Neural progenitor cell (in vitro differentiated cells): ENCODE measurements at places on chromosomes 16 and 17.

DNA sequence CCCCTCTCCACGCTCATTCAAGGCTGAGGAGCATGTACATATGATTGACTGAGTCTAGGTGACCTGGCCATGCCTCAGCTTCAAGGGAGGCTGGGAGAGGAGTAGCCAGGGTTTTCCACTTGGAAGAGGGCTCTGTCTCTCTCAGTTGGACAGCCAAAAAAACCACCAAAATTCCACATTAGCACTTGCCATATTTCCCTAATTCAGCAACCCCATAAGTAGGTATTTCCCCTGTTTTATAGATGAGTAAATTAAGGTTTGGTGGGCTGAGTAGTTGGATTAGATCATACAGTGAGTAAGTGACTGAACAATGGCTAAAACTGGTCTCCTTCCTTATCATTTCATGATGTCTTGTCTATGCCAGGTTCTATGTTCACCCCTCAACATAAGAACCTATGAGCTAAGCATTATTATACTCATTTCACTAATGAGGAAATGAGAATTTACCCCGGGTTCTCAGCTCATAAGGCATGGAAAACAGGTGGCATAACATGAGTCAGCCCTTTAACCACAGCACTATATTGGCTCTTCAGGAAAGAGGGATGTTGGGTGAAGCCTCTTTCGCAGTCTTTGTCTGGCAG is 68.0 kb upstream of the GAS7 start:
- no peak for DNase-seq

DNA sequence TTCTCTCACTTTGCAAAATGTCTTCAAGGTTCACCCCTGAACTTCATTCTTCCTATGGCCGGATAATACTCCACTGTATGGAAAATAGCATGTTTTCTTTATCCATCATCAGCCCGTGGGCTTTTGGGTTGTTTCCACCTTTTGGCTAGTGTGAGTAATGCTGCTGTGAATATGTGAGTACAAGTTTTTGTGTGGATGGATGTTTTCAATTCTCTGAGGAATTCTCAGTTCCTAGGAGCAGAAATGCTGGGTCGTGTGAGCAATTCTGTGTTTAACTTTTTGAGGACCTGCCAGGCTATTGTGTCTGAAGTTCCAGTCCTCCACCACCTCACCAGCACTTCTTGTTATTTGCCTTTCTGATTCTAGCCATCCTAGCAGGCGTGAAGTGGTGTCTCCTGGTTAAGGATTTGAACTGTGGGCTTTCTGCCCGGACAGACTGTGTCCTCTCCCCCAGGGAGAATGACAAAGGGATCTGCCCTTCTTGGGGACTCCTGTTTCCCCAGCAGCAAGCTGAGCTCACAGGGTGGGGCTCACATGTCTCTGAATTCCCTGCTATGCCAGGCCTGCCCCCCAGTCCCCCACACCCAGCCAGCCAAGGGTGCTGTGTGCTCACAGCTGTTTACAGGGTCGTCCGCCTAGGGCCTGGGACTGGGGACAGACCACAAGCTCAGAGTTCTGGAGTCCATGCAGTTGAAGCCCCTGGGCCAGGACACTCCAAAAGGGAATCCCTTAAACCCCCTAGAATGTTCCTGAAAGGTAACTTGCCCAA is 92.2 kb upstream of the CIBAR2 start:
- no peak for DNase-seq

DNA sequence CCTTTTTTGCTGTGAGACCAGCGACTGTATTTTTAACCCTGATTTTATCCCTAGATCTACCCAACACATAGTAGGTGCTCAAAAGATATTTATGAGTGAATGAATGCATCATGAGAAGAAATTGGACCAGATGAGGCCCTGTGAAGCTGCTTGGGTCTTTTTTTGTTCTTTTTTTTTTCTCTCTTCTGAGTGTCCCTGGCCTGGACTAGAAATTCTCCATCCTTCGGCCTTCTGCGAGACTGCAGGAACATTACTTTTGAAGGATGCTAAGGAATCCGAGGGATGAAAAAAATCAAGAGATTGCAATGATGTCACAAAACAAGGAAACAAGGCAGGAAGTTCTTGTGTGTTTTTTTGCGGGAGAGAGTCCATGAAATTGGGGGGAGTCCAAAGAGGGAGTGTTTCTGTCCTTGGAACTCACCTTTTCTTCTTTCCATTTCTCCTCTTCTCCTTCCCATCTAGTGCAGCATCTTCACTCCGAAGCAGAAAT is 560 bp upstream of the RUSF1 start:
- DNase-seq, result no peak

- no peak for DNase-seq
Observed at GRCh38 chr17:78831688-78832540, 8.7 kb downstream of the USP36 start.

- no peak for DNase-seq
Observed at GRCh38 chr17:18117982-18118975, 9.7 kb downstream of the MYO15A start.

- DNase-seq, result peak; percentile 69
Observed at GRCh38 chr16:88382491-88383400, at the start of gene ZNF469. Gene ZNF469 (plus strand): TSS chr16:88382959. CDS start chr16:88427471, 44,512 bp downstream.
